ENCODE measurements at places on chromosomes 16 and 17. TPM values are rescaled to one million over a fixed set of nuclear protein-coding genes. Genes with fewer than 3 reads are reported as not detected.

- no peak for DNase-seq
These were observed 188.7 kb upstream of the AXIN2 start for GRCh38 chr17:65750166-65750565.

GRCh38 chr17:44909681-44910144, 5.6 kb downstream of the GFAP start:
- DNase-seq: no peak

GRCh38 chr17:489758-490329, 137.2 kb upstream of the RPH3AL start:
- no peak for DNase-seq

DNA sequence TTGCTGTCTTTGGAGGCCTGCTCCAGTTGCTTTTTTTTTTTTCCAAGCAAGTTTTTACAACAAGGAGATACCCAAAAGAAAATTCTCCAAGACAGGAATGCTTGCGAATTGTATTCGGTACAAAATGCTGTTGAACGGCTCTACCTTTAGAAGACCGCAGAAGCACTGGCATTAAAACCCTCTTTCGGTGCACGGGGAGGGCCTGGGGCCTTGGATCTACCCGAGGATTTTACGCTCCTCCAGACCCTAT, 1.3 kb upstream of the HELZ start:
- DNase-seq: no peak

DNA sequence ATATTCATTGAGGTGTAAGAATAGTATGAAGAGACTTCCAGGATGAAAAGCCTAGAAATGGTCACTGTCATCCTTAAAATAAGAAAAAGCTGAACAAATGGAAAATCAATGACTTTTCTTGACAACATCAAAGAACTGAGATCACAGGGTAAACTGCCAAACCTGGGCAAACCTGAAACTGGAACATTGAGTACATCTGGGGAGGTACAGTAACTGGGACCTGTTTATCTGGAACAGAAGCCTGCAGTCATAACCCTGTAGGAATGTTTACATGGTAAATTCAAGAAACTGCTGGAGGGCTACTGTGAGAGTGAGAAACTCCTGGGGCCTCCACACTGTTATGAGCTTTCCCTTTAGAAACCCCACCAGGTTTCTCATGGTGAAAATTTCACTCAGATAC, 130.1 kb upstream of the PIRT start:
- DNase-seq: no peak

- no peak for DNase-seq
These were observed 46.4 kb downstream of the NUP88 start for GRCh38 chr17:5373112-5373511.

GRCh38 chr17:48439110-48439850, 9.3 kb upstream of the SKAP1 start:
- no peak for DNase-seq

GRCh38 chr17:27491713-27492190, 35.5 kb downstream of the KSR1 start:
- no peak for DNase-seq

GRCh38 chr16:11896486-11897176, 19.1 kb downstream of the GSPT1 start:
- peak; percentile 20 for DNase-seq

- DNase-seq: no peak
These were observed 54.5 kb downstream of the TUBD1 start for GRCh38 chr17:59838052-59838916.

- DNase-seq: no peak
These were observed 275.1 kb upstream of the MYOCD start for GRCh38 chr17:12390631-12391030.

DNA sequence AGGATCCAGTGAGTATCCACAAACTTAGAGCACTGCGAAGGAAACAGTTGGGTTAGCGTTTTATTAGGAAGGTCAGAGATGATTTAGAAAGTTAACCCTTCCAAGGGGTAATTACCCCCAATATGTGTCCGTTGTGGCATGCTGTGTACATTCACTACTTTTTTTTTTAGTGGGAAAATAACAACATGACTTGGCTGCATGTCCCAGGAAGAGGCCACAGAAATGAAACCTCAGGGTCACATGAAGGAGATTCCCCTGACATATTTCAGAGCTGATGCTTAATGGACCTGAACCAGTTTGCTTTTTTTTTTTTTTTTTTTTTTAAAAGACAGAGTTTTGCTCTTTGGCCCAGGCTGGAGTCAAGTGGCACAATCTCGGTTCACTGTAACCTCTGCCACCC, 167.5 kb downstream of the PRKCA start:
- no peak for DNase-seq

- DNase-seq: no peak
These were observed at the start of gene CHP2 for GRCh38 chr16:23754594-23755483. Gene CHP2 (plus strand): TSS chr16:23755026. CDS start chr16:23755050, 24 bp downstream.

DNA sequence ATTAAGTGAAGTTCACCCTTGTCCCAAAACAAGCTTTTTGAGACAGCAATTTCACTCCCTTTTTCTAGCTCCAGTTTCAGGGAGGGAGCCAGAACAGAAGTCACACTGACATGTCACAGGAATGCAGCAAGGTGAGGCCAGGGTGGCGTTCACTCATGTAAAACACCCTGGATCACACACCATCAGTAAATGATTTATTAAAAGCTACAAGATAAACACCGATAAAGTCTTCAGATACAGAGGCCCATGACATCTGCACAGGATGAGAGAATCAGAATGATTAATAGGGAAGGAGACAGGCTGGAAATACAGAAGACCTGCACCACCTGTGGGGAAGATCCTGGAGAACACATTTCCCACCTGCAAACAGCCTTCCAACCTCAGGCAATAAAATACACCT, 77.5 kb upstream of the DYNLRB2 start:
- no peak for DNase-seq

DNA sequence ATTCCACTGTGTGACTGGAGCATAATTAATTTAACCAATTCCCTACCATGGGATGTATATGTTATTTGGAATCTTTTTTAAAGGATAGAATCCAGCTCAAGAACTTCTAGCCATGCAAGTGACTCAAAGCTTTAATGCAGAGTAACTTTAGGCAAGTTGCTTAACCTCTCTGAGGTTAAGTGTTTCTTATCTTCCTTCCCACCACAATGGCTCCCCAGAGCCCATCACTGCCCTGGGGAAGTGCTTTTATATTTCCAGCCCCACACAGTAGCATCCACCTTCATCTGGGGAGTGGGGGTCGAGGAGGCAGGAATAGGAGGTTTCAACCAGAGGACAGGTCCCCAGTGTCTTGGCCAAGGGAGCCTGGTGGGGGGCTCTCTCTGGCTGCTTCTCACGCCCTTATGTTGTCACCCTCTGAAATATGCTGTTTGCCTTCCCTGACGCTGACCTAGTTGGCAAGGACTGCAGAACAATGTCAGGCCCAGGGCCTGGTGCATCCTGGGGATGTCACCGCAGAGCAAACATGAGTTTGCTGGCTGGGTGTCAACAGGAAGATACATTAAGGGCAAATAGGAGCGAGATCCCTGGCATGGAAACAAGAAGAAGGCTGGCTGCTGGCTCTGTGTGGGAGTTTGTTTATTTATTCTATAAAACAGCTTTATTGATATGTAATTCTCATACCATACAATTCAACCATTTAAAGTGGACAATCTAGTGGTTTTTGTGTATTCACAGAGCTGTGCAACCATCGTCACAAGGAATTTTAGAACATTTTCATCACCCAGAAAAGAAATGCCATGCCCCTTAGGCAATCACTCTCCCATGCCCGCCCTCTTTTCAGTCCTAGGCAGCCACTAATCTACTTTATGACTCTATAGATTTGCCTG, 46.6 kb upstream of the WSB1 start:
- peak; percentile 89 for DNase-seq

DNA sequence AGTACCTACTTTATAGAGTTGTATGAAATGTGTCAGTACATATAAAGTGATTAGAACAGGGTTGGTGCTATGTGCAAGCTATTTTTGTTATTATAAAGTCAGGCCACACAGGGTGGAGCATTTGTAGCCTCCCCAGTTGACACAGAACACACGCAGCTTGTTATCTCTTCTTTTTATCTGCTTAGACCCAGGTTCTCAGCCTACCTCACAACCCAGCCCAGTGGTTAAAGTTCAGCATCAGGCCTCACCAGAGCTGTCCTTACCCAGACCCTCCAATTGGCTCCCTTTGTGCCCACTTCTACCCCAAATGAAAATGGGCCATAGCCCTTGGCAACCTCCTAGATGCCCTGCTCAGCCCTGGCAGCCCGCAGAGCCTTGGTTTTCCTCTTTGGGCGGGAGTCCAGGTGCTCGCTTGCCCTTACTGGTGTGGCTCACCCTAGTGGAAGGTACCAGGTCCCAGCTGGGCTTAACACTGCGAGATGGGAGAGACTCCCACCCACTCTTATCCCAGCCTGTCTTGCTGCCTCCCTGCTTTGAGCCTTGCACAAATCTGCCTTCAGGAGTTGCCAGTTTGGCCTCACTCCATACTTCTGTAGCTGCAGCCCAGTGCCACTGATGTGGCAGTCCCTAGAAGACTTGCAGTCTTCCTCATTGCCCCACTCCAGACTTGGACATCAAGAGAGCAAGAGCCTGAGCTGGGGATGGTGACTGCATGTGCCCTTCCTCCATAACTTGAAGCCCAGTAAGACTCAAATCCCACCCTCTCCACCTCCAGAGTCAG, 1.1 kb upstream of the PIGS start:
- no peak for DNase-seq

- no peak for DNase-seq
These were observed 3.1 kb downstream of the CTRB2 start for GRCh38 chr16:75203667-75204409.

- DNase-seq: no peak
These were observed 931 bp upstream of the WIPF2 start for GRCh38 chr17:40218006-40218739.

DNA sequence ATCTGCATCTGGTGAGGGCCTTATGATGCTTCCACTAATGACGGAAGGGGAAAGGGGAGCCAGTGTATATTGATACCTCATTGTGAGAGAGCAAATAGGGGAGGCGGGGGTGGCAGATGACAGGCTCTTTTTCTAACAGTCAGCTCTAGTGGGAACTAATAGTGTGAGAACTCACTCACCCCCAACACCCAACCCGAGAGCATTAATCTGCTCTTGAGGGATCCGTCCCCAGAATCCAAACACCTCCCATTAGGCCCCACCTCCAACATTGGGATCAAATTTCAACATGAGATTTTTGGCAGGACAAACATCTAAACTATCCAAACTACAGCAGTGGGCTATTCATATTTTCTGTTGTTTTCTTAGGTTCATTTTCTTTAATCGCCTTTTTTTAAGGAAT, 54.4 kb downstream of the BPTF start:
- DNase-seq: no peak

- no peak for DNase-seq
These were observed 209.7 kb downstream of the MSI2 start for GRCh38 chr17:57466017-57466471.

DNA sequence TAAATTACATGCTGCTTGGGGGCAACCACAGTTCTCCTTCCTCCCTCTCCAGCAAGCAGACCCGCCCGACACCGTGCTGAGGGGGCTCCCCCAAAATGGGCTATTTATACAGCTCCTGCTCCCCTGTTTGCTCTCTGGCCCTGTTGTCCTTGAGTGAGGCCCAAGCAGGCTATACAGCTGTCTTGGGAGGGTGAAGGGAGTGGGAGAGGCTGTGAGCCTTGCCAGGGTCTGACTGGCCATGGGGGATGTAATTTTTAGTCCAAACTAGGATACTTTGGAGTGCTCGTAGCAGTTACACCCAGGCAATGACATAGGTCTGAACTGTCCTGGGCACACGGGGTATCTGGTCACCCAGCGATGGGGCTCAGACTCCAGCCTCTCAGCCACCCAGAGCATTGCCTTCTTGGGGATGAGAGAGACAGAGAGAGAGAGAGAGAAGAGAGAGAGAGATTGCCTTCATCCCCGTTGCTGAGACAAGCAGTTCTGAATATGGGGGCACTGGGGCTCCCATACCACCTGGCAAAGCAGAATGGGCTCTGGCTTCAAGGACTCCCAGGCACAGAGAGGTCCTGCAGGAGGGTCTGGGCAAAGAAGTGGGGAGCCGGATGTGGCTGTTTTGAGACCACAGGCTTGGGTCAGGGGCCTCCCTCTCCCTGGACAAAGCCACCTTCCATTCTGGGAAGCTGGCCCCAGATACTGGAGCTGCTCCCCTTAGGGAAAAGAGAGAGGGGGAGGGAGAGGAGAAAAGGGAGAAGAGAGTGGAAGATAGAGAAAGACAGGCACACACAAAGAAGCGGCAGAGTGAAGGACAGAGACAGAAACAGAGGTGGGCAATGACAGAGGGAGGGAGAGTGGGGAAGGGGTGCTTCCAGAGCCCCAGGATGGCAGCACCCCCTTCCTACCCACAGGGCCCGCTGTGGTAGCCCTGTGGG, 10.7 kb upstream of the TMEM92 start:
- no peak for DNase-seq

DNA sequence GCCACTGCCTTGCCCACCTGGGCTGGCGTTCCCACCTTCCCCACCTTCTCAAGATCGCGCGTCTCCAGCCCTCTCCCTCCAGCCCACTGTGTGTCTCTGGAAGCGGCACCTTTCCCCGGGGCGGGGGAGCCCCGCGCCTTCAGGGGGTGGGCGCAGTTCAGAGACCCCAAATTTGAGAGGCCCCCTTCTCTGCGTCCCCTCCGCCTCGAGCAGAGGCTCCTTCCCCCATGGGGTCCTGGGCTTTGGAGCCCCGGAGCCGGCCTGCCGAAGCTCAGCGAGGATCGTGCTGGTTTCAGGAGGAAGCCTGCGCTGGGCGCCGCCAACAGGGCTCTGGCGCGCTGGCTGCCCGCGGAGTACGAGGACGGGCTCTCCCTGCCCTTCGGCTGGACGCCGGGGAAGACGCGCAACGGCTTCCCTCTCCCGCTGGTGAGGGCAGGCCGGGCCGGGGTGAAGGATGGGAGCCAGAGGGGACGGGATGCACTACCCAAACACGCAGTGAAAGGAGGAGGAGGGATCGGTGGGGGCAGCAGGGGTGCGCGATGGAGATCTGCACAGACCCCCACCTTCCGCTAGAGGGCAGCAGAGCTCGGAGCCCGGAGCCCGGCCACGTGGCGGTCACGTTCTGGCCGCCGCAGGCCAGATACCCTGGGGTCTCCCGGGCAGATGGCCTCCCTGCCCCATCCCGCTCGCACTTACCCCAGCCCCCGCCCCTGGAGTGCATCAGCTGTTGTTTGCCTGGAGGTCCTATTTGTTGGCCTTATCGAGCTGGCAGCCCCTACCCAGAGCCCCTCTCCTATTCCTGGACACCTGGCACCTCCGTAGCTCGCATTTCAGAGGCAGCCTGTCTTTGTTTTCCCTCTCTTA, 11.1 kb downstream of the LPO start:
- no peak for DNase-seq

Gene C16orf86
- total RNA-seq: 2.6 TPM

Gene NR1D1
- total RNA-seq: 0.73 TPM

Gene XAF1
- 23.9 TPM for total RNA-seq

Gene HLF
- total RNA-seq: 0.13 TPM
